ENCODE measurements at places on chromosomes 3 and 15.

GRCh38 chr15:87268675-87269074 lies 987.9 kb downstream of the NTRK3 start:
- peak; percentile 54 for DNase-seq

DNA sequence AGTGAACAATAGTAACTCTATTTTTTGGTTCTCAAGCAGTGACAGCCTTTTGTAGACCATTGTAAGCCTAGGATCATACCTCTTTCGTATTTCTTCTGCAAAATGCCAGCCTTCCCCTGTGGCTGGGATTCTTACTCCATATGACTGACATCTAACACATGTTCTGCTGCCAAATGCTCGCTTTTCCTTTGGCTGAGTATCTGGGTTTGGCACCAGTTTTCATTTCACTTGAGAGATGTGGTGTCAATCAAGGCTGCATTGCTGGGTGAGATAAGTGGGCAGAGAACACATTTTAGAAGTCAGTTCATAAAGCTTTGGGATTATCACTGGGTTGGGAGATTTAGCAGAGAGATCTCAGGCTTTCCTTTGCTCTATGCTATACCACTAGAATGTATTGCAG lies 514.7 kb upstream of the SGO1 start:
- no peak for DNase-seq

- no peak for DNase-seq
Measured at GRCh38 chr3:135582800-135583199, 382.7 kb upstream of the PPP2R3A start.

DNA sequence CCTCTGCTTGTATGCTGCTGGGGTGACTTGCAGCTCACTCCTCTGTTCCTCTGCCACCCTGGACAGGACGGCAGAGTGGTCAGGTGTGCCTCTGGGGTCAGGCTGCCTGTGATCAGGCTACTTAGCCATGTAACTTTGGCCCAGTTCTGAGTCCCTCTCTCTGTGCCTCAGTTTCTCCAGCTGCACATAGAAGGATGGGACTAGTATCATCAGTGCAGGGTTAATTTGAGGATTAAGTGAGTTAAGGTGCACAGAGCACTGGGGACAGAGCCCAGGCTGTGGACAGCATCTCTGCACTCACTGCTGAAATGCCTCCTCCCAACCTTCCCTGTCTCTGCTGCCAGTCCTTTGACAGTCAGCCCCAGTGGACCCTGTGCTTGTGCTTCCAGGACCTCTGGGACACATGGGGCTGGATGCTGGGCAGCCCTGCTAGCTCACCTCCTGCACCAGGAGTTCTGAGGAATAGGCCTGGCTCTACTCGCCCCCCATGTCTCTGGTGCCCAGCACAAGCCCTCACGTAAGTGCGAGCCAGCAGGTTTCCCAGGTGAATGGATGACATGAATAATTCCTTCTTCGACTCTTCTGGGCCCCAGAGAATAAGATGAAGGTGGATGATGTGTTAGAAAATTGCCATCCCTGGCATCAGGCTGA lies 19.3 kb upstream of the PRR23E start:
- no peak for DNase-seq

DNA sequence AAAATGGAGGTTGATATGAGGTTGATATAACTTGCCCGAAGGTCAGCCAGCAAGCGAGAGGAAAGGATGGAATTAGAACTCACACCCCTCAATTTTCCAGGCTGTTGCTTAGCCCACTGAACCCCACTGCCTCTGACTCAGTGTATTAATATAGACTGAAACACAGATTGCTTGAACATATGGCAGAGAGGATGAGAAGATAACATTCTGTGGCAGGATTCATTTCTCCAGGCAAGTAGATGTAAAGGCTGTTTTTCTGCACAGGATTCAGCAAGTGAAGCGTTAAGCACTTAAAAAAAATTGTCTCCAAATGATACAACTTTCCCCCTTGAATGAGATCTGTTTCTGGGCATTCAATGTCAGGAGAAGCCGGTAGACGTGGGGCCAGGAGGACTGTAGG lies 335.2 kb downstream of the GAP43 start:
- DNase-seq: no peak

- no peak for DNase-seq
Measured at GRCh38 chr3:188202358-188203138, 48.6 kb downstream of the LPP start.
